ENCODE measurements at places on chromosomes 16 and 17.

- DNase-seq: no peak
Measured at GRCh38 chr16:10126686-10127085, 55.5 kb downstream of the GRIN2A start.

DNA sequence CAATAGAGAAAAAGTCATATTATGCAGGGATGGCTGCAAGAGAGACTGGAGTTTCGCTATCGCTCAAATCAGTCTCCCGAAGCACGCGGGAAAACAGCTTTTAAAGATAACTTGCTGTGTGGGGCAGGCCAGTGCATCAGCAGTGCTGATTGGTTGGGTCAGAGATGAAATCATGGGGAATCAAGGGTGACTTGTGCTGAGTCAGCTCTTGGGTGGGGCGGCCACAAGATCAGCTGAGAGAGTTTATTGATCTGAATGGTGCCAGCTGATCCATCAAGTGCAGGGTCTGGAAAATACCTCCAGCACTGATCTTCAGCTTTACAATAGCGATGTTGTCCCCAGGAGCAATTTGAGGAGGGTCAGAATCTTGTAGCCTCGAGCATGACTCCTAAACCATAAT is 430.5 kb downstream of the RBFOX1 start:
- DNase-seq: no peak

GRCh38 chr16:82639263-82639662 is 12.5 kb downstream of the CDH13 start:
- DNase-seq: no peak

DNA sequence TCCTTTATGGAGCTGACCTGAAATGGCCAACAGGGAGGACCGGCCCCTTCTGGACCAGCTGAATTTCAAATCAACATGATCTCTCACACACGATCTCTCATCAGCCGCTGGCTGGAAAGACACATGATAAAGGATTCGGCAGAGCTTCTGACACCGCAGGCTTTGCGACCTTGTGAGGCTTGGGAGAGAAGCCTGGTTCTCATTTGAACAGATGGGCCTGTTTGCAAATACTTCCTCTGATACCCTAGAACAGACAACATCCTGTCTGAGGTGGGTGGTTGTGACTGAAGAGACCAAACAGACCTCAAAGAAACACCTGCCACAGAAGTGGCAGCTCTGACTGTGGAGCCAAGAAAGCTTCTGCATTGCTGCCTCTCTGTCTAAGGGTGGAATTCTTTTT is 77.9 kb upstream of the SDK2 start:
- peak; percentile 2 for DNase-seq

GRCh38 chr16:72291121-72291520 is 119.2 kb upstream of the PMFBP1 start:
- no peak for DNase-seq

DNA sequence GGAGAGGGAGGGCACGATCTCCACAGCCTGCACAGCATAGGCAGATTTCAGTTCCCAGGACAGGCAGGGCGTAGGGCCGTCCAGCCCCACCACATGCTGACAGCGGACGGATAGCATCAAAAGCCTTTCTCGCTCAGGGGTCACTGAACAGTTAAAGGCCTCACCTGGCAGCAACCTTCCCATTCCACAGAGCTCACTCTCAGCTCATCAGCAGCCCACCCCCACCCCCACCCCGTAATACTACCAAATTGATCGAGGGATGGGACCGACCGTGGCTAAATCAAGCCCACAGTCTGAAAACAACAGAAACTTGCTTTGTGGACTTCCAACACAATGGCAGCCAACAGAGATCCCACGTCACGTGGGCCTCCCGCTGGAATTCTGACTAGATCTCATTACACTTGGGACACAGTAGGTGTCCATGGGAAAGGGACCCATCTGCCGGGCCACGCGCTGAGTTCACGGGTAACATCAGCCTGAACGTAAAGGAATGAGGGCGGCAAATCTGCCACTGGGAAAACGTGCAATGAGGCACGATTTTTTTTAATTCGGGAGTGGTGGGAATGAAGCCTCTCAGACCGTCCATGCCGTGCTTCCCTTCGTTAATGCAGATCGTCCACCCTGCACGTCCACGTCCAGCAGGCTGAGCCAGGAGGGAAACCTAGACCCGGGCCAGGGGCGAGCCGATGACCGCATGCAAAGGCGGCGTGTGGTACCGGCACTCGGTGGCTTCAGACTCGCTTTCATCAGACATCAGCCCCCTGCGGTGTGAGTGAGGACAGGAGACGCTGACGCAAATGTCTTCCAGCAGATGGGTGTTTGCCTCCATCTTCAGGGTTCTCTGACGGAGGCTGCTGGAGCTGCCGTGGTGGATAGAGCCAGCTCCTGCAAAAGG is 92.1 kb downstream of the TBC1D16 start:
- no peak for DNase-seq

All from activated CD8-positive, alpha-beta memory T cell treated with anti-CD3 and anti-CD28 coated beads for 1 hour (primary cell).